Right cardiac atrium (tissue), 5 donors: ENCODE measurements at places on chromosomes 7 and 10. TPM values are rescaled to one million over a fixed set of nuclear protein-coding genes. Genes with fewer than 3 reads are reported as not detected.

The MRLN gene
- polyA plus RNA-seq, result not detected

The SLC26A3 gene
- 0.07 TPM for polyA plus RNA-seq

The MLXIPL gene
- 14.8 TPM for polyA plus RNA-seq

DNA sequence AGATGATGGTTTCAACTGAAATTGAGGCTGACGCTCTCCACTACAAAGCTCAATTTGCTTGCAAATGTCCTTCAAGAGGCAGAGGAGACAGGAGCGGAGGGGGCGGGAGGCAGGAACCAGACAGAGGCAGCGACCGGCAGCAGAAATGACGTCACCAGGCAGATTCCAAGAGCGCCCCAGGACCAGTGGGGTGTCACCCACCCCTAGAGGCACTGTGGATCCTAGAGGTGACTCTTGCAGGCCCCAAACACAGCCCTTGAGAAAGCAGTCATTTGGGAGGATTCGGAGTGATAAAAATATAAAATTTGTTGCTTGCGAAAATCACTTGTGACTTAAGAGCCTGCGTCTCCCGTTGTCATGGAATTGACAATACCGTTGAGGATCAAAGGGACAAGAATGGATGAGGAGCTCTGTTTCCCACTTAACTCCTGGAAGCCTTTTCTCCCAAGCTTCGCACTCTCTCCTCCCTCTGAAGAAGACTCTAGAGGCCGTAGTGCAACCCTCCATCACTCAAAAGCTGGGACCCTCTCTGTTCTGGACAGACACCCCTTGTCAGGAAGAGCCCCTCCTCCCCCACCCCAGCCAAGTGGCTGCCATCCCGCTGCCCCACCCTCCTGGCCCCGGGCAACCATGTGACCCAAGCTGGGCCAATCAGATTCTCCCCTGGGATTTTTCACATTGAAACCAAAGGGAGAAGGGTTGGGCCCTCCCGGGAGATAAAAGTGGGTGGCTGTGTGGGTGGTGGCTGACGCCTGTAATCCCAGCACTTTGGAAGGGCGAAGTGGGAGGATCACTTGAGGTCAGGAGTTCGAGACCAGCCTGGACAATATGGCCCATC is 16.3 kb upstream of the SLC29A4 start:
- DNase-seq, result no peak

GRCh38 chr10:60679388-60679990 is 98.8 kb upstream of the CDK1 start:
- no peak for DNase-seq

- no peak for DNase-seq
Observed at GRCh38 chr7:72706521-72706920, 121.5 kb downstream of the TYW1B start.

DNA sequence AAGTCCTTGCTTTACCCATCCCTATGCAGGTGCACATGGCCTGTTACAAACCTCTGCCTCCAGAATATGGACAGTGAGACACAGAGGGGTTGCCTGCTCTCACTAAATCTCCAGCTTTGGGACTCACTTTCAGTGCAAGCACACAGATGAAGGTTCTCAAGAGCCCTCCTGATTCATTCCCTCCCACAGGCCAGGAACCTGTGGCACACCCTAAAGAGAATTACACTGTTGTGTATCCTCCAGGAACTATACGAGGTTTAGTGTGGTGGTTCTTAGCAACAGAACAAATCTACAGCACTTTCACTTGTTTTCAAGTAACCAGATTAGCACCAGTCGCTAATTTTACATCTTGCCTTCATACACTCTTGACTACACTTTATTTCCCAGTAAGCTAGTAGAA is 192.3 kb downstream of the PLXNA4 start:
- DNase-seq, result no peak

- DNase-seq, result peak; percentile 88
Observed at GRCh38 chr10:44233561-44234482, 151.1 kb downstream of the CXCL12 start.
